ENCODE measurements at places on chromosomes 5 and 9.

DNA sequence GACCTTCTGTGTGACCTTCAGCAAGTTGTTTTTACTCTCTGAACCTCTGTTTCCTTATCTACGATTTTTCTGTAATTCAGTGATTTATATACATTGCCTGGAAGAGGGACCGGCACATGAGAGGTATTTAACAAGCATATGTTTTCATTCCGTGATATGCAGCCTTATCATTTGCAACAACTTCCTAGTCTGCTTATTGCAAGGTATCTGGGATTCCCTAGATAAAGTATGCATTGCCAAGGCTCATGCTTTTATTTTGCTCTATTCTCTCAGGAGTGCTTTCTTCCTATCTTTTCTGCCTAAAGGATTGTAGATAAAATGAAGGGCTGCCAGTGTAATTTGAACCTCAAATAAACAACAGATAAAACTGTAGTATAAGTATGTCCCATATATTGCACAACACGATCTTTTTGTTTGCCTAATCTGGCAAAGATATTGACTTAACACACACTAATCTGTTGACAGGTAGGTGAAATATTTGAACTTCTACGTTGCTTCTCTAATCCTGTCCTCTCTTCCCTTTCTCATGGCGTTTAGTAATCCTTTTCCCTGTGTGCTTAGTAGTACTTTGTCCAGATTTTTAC, 377.2 kb upstream of the TNC start:
- DNase-seq: no peak

DNA sequence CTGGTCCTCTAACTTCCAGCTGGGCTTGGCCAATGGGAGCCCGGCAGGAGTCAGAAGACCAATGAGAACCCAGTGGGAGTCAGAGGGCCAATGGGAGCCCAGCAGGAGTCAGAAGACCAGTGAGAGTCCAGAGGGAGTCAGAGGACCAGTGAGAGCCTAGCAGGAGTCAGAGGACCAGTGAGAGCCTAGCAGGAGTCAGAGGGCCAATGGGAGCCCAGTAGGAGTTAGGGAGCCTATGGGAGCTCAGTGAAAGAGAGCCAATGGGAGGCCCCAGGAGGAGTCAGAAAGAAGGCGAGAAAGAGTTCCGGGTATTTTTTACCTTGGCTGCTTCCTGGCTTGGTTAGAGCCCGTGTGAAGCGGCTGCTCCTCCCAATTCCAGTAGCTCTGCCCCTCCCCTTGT, 191.0 kb downstream of the GABBR2 start:
- DNase-seq: no peak

- DNase-seq: no peak
Measured at GRCh38 chr5:74616236-74617146, 24.0 kb downstream of the ENC1 start.

- no peak for DNase-seq
Measured at GRCh38 chr5:36531401-36531800, 75.0 kb upstream of the SLC1A3 start.

DNA sequence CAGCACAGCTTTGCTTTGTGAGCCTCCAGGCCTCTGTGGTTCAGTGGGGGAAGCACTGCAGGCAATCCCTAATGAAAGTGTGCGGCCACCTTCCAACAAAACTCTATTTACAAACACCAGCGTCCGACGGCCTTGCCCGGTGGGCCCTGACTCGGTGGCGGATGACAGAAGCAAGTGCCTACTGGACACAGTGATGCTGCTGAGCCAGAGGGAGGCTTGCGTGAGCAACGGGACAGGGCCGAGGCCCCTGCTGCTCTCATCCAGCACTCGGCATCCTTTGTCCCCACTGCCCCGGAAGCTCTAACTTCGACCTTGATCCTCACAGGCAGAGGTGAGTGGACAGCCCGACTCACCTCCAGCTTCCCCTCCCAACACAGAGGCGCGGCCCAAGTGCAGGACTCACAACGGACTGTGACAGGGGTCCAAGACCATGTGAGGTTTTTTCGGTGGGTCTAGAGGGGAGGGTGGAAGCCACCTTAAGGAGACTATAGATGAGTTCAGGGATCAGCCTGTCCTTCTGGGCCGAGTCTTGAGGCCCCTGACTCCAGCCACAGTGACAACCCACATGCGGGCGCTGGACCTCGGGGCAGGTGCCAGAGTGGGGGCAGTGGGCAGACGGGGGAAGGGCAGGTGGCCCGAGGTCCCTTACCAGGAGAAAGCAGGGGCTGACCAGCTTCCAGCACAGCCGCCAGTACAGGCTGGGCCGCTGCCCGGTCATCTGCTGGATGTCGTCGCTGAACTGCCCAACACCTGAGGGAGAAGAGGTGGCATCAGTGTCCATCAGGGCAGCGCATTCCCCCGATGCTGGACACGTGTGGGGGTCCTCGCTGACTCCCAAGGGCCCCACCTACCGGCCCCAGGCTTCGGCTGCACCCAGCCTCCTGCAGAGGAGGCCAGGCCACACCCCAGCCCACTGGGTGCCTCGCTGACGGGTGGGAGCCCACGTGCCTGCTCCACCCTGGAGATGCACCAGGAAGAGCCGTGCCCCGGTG, 39.4 kb downstream of the SLC6A3 start:
- DNase-seq: peak; percentile 10

- DNase-seq: no peak
Measured at GRCh38 chr5:32625106-32625505, 39.7 kb downstream of the SUB1 start.

- no peak for DNase-seq
Measured at GRCh38 chr5:178770621-178771020, 40.2 kb upstream of the ZNF354A start.

- DNase-seq: no peak
Measured at GRCh38 chr5:173590436-173591055, 25.9 kb downstream of the BOD1 start.

- no peak for DNase-seq
Measured at GRCh38 chr9:111876179-111876578, 20.4 kb upstream of the UGCG start.

DNA sequence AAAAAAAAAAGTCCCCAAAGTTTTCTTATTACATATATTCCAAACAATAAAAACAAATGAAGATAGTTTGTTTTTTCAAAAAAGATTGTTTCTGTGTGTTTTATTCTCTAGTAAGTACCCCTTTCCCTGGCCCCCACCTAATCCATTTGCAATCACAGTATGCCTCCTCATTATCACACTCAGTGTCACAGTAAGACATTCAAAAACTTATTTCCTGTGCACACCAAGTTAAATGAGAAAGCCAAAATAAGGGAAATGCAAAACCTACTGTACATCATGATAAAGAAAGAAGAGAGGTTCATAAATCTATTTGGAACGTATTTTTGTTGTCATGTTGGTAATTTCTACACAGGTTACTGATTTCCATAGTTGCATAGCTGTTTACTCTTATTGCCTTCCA, 62.3 kb downstream of the ST8SIA4 start:
- no peak for DNase-seq

DNA sequence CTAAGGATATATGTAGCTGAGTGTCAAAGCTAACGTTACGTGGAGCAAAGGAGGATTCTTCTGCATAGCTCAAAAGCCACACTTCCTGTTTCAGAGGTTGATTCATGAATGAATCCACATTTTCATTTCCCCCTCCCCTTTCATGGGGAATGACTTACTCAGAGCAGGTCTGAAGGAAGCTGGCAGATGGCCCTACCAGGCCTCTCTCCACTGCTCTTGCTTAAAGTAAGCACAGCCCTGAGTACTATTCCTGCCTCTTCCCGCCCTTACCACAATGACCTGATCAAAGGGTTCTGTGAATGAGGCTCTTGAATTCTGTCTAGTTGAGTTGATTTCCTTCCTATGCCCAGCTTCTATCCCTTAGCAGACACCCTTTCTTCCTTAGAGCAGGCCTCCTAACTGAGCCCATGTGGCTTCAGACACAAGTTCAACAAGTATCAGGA, 6.3 kb downstream of the IGIP start:
- DNase-seq: no peak

GRCh38 chr5:150412319-150413175, at the start of gene CD74:
Gene CD74 (minus strand): TSS chr5:150412910. CDS start chr5:150412749, 161 bp downstream.
- peak; percentile 75 for DNase-seq

Data from WTC11 (cell line).